ENCODE measurements at places on chromosomes 2 and 18. TPM values are rescaled to one million over a fixed set of nuclear protein-coding genes. Genes with fewer than 3 reads are reported as not detected.

DNA sequence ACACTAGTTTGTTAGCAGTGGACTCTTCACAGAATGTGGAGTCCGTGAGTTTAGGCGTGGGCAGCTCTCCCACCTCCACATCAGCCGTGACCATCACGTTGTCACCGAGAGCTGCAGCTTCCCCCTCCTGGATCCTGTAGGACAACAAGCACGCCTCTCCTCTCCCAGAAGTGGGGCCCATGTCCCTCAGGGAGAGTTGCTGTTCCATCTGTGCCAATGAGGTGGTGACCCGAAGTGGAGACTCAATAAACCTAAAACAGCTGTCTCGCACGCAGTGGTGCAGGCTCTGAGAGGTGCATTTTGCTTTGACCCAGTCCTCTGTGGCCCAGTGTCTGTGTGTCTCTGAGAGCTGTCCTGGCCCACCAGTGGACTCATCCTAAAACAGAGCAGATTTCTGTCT is 456.5 kb upstream of the SOX11 start:
- no peak for DNase-seq

DNA sequence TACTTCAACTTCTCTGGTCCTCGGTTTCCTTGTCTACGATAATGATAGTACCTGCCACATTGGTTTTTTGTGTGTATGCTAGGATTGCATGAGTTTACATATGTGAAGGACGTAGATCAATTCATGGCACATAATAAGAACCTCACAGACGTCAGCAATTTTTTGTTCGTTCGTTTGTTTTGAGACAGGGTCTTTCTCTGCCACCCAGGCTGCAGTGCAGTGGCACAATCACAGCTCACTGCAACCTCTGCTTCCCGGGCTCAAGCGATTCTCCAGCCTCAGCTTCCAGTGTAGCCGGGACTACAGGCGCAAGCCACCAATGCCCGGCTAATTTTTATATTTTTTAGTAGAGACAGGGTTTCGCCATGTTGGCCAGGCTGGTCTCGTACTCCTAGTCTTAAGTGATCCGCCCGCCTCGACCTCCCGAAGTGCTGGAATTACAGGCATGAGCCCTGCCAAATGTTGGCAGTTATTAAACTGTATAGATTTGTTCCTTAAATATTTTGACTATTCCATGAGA is 756 bp upstream of the SLC35F5 start:
- DNase-seq = no peak

DNA sequence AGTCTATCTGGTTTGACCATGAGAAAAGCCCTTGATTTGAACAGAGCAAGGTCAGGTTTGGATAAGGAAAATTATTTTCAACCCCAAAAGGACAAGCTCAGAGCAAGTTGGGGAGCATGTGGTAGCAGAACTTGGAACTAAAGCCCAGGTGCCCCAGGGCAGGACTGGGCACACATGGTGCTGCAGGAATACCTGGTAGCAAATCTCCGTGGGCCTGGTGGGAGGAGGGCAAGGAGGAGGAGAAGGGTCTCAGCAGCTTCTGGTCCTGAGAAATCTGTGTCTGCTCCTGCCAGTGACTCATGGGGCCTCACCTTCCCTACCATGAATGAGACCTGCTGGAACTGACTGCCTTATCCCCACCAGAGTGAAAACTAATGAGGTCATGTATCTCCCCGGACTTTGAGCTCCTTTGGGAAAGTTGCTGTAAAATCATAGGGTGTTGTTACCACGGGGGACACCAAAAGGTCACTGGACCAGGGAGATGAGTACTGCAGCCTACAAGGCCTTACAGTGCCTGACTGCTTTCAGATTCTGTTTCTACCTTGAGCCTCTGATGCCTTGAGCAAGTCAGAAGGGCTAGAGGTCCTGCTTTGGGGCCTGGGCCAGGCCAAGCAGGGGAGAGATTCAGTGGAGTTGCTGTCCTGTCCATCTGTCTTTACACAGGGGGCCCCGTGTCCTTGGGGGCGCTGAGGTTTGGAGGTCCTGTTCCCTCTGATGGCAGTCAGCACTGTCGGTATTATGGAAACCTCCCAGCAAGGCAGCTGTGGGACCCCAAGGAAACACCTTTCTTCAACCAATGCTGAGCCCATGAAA is 304.0 kb downstream of the MYCN start:
- no peak for DNase-seq

GRCh38 chr2:84302513-84303412 is 156.3 kb downstream of the SUCLG1 start:
- no peak for DNase-seq

GRCh38 chr2:121974897-121975661 is 219.6 kb downstream of the TSN start:
- peak; percentile 63 for DNase-seq

- DNase-seq = no peak
Measured at GRCh38 chr2:5885451-5886173, 193.4 kb downstream of the SOX11 start.

GRCh38 chr2:142140434-142140845 is 9.6 kb upstream of the LRP1B start:
- DNase-seq = no peak

GRCh38 chr18:62784338-62784965 is 69.1 kb downstream of the PHLPP1 start:
- DNase-seq = no peak

DNA sequence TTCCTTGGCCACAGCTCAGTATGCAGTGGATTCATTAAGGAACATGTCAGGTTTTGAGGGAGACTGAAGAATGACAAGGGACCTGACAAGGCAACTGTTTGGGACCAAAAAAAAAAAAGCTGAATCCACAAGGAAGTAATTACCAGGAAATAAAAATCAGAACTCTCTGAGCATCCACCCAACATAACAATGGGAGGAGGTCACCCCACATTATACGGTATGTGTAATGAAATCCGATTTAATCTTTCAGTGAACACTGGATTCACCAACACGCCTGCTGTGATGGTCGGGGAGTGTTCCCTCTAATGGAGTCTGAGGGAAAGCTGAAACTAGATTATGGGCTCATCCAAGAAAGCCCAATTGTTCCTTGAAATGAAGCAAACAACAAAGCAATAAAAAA is 329.3 kb downstream of the ETAA1 start:
- DNase-seq = no peak

DNA sequence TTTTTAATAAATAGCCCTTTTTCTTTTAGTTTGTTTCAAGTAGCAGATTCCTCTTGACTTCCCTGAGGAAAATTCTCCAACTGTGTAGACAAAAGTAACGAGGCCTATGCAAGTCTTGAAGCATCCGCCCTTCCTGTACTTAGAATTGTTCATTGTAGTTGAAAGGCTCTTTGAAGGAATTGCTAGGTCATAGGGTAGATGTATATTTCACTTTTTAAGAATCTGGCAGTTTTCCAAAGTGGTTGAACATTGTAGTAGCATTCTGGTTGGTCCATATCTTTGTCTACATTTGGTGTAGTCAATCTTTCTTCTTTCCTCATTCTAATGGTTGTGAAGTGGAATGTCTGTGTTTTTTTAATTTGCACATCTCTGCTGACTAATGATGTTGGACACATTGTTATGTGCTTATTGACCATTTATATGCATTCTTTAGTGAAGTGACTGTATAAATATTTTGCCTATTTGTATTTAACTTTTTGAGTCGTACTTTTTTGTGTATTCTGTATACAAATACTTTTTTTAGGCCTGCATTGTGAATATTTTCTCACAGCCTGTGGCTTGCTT is 5.6 kb upstream of the SERPINB11 start:
- no peak for DNase-seq

DNA sequence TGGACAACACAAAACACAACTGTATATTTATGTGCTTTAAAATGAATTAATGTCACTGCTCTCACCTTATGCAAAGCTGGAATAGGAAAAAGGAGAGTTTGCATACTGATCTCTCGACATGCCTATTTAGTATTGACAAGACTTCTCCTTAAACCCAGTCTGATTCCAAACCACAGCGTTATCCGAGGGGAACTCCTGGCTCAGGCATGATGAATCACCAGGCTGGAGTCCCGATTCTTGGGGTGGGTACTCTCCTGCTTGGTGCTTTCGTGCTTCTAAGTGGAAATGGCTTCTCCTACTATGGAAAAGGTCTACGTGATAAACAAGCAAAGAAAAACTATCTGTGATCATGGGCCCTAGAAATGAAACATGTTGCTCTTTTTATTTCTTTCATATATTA is 88.9 kb upstream of the SLC35G4 start:
- DNase-seq = no peak

DNA sequence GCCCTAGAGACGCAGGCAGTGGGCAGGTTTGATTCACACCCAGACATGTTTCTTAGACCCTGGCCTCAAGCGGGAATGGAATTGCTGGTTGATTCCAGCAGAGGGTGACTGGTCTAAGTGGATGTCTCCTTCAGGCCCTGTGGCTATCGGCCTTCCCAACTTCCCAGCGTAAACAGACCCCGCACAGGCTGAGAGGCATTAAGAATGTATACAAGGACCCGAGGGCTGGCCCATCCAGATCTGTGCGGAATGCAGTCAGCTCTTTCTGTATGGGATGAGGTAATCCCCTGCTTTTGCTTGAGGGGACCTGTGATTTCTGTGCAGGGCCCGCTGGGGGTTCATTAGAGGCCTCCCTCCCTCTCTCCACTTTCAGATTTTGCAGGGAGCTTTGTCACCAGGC is 6.5 kb downstream of the ACKR3 start:
- DNase-seq = no peak

GRCh38 chr2:131635611-131636010 is 107.9 kb downstream of the CCDC74A start:
- DNase-seq = no peak

DNA sequence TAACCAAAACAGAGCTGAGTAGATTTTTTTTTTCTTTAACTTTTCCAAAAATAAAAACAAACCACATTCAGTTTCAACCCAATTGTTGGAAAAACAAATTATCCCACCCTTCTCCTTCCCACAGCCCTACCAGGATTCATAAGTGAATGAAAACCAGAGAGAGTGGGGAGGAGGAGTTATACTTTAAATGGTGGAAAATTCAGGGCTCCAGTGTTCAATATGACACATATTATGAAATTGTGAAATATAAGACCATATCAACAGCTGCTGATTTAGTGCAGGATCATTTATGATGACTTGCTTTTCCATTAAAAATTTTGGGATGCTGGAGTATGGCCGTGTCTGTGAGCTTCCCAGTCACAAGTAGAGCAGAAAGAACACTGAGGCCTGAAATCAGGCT is 26.7 kb downstream of the COLEC12 start:
- DNase-seq = no peak

DNA sequence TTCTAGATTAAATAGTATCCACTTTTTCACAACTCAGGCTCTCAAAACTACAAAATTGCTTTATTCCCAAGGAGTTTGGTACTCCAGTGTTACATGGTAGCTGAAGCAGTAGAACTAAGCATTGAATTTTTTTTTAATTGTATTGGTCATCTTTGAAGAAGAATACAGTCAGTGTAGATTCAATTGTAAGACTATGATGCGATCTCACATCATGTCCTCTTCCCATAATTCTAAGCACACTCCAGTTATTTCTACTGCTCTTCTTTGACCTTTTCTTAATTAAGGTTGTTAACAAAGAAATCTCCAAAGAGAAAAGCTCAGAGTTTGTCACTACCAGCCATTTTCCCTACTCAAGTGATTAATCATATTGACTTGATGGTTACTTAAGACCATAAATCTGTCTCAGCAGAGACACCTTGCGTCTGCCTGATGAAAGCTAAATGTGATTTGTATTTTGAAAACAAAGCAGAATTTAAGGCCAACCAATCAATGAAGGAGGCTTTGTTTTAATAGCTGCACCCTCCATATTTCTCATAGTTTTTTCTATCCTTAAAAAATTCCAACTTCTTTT is 130.2 kb downstream of the DTNA start:
- no peak for DNase-seq

GRCh38 chr2:233380132-233380895 is 26.0 kb downstream of the DGKD start:
- no peak for DNase-seq

DNA sequence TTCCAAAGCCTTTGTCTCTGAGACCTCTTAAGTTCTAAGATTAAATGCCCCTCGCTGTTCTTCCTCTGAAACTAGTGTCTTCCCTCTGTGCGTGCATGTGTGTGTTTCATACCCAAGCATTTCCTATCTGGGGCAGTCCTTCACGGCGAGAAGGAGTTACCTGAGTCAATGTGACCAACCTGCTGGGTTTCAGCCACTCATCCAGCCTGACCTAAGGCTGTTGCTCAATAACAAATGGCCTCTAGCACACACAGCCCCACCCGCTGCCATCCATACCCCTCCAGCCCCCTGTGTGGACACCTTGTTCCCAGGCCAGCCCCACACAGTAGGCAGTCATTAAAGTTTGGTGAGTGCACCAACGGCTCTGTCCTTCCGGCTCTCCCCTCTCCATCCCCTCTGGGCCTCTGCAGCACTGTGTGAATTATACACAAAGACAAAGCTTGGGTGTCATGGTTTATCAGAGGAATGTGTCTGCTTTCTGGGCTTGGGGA is 53.8 kb upstream of the FOSL2 start:
- DNase-seq = peak; percentile 54

DNA sequence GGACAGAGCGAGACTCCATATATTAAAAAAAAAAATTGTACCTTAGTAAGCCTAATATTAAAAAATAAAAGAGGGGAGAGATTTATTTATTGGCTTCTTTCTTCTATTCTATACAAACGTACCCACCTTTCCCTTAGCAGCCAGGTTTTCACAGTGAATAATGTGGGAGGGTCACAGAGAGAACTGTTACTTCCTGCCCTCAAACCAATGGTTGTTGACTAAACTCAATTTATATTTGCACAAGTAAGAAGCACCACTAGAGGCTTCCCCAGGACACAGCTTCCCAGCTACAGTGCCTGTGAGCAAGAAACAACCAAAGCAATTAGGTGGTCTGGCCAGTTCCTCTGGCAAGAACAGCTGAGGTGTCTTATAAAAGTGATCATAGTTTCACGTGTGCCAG is 28.9 kb upstream of the GALR1 start:
- DNase-seq = no peak

DNA sequence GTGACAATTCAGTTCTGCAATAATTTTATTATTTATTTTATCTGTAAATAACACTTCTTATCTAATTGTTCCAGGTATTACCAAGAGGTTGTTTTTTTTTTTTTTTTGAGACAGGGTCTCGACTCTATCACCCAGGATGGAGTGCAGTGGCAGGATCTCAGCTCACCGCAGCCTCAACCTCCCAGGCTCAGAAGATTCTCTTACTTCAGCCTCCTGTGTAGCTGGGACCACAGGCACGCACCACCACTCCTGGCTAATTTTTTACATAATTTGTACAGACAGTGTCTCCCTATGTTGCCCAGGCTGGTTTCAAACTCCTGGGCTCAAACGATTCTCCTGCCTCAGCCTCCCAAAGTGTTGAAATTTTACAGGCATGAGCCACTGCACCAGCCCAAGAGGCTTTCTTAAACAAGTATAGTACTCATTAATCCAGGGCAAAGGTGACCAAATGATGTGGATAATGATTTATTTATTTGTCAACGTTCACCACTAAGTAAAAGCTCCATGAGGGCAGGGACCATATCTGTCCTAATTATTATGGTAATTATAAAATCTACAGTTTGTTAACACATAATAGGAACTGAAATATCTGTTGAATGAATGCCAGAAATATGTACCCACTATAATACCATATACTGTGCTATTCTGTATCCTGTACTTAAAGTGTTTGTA is 12.0 kb downstream of the STK17B start:
- no peak for DNase-seq

The CRYGC gene
- not detected for total RNA-seq

The IL36G gene
- not detected for total RNA-seq

The DSG4 gene
- not detected for total RNA-seq

The IL1R1 gene
- total RNA-seq = 49.9 TPM

The REG1B gene
- 2.3 TPM for total RNA-seq

The GNAL gene
- 17.1 TPM for total RNA-seq

The BBS5 gene
- total RNA-seq = 13.5 TPM

The SLC35G4 gene
- not detected for total RNA-seq

The TRIB2 gene
- 184 TPM for total RNA-seq

The IGFBP5 gene
- total RNA-seq = 316 TPM

The KIF5C gene
- 62.7 TPM for total RNA-seq

Measured in sciatic nerve (tissue), 2 donors.